Stimulated activated CD8-positive, alpha-beta memory T cell treated with anti-CD3 and anti-CD28 coated beads, Interleukin-15, amount 100 ng/mL, for 1 hour (primary cell): ENCODE measurements at places on chromosomes 12 and 14.

DNA sequence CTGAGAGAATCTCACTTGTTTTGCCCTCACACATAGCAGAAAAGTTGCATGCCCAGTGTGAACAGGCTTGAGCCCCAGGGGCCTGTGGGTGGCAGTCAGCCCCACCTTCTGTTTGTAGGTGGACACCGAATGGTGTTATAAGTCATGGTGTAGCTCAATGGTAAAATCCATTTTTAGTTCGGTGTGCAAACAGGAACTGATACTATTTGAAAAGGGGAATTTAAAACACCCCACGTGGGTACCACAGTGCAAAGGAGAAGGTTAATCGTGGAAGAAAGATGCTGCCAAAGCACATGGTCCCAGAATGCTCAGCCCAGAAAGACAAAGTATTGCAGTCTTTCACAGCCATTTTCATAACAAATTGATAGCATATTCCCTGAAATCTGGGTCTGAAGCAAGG is 71.8 kb upstream of the GZMB start:
- no peak for DNase-seq

- no peak for DNase-seq
Measured at GRCh38 chr12:127722611-127723010, 544.4 kb upstream of the TMEM132C start.

DNA sequence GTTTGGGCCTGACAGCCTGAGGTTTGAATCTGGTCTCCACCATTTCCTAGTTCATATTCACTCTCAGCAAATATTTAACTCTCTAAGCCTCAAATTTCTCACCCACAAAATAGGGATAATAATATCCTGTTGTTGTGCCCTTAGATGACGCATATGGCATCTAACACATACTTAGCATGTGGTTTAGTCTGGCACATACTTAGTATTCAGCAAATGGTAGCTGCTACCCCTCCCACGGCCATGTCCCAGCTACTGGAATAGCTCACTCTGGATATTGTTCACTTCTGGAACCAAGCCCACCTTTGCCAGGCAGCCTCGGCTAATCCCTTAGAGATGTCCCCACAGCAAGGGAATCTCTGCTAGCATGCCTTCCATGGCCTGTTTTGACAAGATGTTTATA is 53.3 kb downstream of the BICD1 start:
- no peak for DNase-seq

DNA sequence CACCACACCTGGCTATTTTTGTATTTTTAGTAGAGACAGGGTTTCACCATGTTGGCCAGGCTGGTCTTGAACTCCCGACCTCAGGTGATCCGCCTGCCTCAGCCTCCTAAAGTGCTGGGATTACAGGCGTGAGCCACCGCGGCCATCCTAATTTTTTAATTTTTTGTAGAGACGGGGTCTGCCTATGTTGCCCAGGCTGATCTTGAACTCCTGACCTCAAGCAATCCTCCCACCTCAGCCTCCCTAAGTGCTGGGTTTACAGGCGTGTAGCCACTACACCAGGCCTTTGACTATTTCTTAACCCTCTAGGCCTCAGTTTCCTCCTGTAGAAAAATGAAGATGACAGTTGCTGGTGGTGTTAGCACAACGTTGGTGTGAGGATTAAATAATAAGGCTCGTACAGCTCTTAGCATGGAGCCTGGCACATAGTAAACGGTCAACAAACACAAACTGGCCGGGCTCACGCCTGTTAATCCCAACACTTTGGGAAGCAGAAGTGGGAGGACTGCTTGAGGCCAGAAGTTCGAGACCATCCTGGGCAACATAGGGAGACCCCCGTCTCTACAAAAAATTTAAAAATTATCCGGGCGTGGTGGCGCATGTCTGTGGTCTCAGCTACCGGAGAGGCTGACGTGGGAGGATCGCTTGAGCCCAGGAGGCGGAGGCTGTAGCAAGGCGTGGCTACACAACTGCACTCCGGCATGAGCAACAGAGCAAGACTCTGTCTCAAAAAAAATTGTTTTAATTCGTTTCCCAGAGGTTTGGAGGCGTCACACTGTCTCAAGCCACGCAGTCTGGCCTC is 979 bp downstream of the DDX54 start:
- DNase-seq, result no peak

DNA sequence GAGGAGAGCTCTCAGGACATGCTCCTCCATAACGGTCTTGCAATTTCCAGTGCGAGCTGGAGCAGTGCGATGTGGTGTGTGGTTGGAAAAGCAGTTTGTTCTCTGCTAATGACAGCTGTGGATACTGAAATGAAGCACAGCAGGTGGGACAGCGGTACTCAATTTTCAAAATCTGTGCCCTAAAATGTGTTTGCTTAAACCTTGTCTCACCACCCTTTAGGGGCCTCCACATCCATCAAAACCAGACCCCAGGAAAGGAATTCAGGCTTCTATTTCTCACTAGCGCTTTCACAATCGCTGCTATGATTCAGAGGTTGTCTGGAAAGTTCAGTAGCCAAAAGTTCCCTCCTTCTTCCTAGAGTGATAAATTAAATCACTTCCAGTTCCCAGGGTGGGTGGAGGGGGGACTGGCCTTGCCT is 440.8 kb downstream of the EGLN3 start:
- no peak for DNase-seq

DNA sequence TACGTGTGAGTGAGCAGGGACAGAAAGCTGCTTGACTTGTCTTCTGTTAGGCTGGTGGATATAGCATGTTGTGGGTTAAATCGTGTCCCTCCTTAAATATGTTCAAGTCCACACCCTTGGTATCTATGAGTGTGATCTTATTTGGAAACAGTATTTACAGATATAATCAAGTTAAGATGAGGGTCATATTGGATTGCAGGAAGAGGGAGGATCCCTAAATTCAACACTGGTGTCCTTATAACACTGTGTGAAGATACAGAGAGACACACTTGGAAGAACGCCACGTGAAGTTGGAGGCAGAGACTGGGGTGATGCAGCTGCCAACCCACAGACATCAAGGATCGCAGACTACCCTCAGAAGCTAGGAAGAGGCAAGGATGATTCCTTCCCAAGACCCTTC is 275.2 kb upstream of the SSTR1 start:
- no peak for DNase-seq

DNA sequence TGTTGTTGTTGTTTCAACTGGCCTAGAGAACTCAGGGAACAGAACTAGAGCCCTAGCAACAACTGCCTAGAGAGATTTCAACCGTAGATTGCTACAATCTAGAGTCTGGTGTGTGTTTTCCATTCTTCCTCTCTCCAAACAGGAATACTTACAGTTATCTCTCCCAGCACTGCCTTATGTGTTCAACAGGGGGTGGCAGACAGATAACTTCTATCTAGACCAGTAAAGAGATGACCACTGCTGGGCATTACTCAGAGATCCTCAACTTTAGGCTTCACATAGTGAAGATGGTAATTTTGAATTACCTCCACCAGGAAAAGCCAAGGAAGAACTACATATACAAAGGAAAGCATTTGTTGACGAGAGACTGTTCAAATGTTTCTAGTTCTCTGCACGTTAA is 4.8 kb downstream of the TXNDC16 start:
- no peak for DNase-seq

- no peak for DNase-seq
Measured at GRCh38 chr14:51304438-51304837, 64.4 kb downstream of the TMX1 start.

- no peak for DNase-seq
Measured at GRCh38 chr14:72683787-72684186, 210.1 kb downstream of the DPF3 start.

DNA sequence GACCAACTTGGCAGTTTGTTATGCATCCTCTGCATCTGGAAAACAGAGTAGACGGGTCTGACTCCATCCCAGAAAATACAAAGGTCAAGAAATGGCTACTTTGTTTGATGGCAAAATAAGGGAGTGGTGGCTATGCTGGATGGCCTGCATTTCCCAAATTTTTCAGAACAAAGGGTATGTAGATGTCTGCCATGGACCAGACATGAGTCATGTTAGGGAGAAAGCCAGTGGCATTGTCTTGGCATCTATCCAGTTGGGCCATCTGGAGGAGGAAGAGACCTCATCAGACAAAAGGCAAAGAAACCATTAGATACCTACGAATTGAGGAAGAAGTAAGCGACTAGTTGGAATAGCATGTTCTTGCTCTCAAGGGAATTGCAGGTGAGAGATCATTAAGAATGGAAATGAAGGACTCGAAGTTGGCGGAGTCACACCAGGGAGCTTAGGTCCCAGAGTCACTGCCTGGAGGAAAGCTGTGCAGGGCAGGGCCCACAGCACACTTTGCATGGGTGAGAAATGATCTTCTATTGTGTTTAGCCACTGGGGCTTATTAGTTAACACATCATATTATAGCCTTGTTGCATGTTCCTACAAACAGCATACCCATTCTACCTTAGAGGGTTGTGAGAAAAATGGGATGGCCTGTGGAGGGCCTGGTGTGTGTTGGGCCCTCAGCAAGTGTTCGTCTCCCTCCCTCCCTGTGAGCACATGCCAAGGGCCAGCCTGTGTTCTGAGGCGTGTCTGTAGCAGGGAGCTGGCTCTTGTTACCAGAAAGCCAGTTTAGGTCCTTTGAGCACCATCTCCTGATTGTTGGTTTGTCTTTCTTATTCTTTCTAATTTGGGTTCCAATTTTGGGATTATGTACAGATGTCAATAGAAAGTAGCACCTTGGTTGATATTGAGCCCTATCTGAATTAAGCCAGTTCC is 119.4 kb downstream of the KTN1 start:
- no peak for DNase-seq
